Left kidney (tissue), 8 donors: ENCODE measurements at places on chromosomes 5 and 9. TPM values are rescaled to one million over a fixed set of nuclear protein-coding genes. Genes with fewer than 3 reads are reported as not detected.

SPAAR gene
- 1.4 TPM for polyA plus RNA-seq

IL13 gene
- 0.08 TPM for polyA plus RNA-seq

WNT8A gene
- polyA plus RNA-seq, result 0.15 TPM

CDH9 gene
- polyA plus RNA-seq, result 21.8 TPM

TICAM2 gene
- polyA plus RNA-seq, result 2.1 TPM

PCDH12 gene
- 15.7 TPM for polyA plus RNA-seq

GRCh38 chr5:83125560-83125959 lies 48.2 kb downstream of the XRCC4 start:
- no peak for DNase-seq

DNA sequence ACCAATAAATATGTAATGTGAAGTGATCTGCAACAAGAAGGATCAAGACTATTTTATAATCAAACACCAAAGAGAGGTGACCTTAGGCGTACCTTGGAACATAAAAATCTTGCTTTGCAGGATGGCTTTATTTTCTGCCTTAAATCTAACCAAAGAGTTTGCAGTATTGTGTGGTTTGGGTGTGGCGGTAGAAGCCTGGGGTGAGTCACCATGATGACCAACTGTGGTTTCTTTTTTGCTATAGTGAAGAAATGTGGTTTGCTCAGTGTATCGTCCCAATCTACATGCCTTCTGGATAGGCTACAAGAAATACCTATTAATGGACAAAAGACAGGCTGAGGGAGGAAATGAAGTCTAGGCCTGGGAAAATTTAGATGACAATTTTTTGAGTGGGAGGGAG lies 5.1 kb upstream of the CAST start:
- DNase-seq, result no peak

DNA sequence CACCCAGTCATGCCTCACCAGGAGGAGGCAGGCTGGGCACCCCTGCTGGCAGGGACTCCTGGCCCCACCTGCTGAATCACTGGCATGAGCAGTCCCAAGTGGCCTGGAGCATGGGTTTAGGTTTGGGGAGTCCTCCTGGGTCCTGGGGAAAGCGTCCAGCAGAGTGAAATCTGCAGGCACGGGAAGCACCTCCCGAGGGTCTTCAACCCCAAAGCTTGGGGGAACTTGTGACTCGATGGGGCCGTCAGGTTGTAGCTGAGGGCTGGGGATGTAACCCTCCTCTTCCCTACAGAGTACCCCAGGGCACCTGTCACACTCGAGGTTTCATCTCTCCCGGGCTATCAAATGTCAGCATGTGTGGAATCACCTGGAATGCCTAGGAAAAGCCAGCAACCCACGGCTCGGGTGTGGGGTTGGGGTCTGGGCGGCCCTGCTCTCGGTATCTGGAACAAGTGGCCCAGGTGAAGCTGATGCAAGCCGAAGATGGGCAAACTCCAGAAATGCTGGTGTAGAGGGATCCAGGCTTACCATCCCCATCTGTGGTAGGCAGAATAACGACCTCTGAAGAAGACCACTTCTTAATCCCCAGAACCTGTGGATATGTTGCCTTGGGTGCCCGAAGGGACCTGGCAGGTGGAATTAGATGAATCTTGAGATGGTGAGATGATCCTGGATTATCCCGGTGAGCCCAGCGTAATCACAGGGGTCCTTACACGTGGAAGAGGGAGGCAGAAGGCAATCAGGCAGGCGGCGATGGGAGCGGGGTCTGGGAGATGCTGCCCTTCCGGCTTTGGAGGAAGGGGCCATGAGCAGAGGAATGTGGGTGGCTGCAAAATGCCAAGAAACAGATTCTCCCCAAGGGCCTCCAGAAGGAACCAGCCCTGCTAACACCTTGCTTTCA lies 6.1 kb upstream of the RASGEF1C start:
- no peak for DNase-seq

DNA sequence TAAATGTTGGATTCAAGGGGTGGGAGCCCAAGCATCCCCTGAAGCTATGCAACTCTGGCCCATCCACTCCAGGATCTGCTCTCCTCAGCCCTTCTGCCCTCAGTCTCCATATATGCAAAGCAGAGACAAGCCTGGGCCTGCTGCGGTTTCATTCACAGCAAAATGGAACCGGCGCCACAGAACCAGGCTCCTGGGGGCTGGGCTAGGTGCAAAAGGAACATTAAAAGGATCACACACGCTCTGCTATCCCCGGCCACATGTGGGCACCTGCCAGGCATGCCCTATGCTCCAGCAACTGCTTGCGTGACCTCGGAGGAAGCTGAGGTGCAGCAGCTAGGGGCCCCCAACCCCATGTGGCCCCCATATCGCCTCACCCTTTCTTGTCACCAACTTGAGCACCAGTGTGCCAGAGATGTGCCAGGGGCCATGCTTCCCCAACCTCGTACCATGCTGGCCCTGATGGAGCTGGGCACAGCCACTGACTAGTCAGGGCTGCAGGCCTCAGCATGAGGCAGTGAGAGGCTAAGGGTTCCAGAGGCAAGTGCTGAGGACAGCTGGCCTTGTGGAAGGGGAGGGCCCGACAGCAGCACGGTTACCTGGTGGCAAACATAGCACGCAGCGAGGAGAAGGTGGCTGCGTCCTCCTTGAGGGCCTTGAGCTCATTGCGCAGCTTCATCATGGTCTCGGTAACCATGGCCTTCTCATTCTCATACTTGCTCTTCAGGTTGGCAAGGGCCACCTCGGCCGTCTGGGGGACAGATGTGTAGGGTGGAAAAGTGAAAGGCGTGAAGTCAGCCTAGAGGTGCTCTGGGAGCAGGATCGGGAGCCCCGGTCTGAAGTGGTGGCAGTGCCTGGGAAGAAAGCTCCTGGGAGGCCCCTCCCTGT lies 47.2 kb downstream of the BICD2 start:
- DNase-seq, result no peak

GRCh38 chr9:135616619-135617537 lies 22.5 kb downstream of the GLT6D1 start:
- no peak for DNase-seq

- DNase-seq, result no peak
These were observed 5.1 kb downstream of the RAPGEF1 start for GRCh38 chr9:131734781-131735180.

GRCh38 chr9:37555786-37556185 lies 20.4 kb downstream of the FBXO10 start:
- DNase-seq, result no peak

DNA sequence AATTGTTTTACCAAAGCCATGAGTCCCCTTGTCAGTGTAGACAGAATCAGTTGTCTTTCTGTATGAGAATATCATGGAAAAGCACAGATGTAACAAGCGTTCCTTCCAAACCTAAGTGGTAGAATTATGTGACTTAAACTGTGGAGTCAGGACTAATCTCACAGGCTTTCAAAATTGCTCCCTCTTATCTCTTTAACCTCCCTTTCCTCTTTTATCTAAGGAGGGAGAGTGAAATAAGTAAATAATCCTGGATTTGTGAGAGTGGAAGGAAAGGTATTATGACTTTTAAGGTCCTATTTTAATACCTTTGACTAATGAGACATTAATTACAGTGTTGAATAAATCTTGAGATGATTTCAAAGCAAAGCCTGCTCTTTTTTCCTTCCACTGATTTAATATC lies 52.4 kb upstream of the LIFR start:
- DNase-seq, result no peak

- DNase-seq, result no peak
These were observed 31.1 kb downstream of the FGD3 start for GRCh38 chr9:92978345-92978875.

GRCh38 chr5:123037104-123037418 lies 536 bp upstream of the PPIC start:
- no peak for DNase-seq

DNA sequence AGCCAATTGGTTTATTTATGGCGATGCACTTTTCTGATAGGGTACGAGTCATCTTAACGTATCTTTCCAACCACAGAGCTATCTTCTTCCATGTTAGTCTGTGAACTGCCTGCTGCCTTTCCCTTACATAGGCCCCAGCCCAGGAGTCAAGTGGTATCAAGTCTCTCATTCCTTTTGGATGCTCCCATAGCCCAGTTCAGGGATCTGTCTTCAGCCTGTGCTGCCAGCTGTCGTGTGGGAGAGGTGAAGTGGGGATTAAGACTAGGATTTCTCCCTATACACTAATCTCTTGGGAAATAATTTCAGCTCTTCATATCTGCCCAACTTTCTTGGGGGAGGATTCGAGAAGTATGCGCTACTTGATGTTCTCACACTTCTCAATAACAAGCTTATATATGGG lies 475.7 kb downstream of the EBF1 start:
- DNase-seq, result no peak

GRCh38 chr9:129476821-129477611 lies 143.9 kb downstream of the C9orf50 start:
- DNase-seq, result no peak

DNA sequence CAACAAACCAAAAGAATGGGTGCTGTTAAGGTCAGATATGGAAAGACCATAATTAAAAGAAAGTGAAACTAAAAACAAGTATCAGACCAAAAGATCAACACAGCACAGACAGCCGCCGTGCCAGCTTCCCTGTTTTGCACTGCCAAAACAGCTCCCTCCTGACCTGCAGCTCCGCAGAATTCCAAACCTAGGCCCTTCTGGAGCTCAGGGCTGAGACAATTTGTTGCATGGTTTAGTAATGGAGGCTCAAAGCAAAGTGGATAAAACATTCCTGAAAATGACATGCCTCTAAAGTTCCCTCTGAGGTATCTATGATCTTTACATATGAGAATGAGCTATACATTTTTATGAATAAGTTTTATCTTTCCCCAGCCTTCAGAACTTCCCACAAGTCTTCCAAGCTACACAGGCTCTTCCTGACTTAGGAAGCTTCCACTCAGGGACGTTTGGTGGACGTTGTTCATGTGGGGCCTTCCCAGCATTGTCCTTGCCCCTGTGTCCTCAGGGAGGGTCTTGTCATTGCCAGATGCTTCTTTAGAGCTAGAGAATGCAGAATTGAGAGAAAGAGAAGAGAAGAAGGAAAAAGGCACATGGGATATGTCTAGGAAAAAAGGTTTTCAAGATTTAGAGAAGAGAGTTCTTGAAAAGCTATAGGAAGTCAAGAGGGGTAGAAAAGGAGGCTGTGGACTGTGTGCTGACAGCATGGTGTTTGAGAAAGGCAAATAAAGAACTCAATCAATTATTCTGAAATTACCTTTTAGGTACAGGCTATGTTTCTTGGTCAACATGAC lies 28.4 kb upstream of the SSBP2 start:
- no peak for DNase-seq
